ENCODE measurements at places on chromosomes 3 and 15.

- peak; percentile 50 for DNase-seq
Measured at GRCh38 chr3:14548321-14548729, 8.2 kb upstream of the GRIP2 start.

GRCh38 chr3:71681224-71681668 is 44.0 kb downstream of the EIF4E3 start:
- peak; percentile 4 for DNase-seq

GRCh38 chr3:156685752-156686151 is 11.4 kb downstream of the TIPARP start:
- no peak for DNase-seq

GRCh38 chr3:95343228-95343627 is 1280.4 kb downstream of the NSUN3 start:
- DNase-seq = no peak

GRCh38 chr3:30835667-30836066 is 58.8 kb downstream of the GADL1 start:
- DNase-seq = no peak
